ENCODE measurements at places on chromosomes 2 and 18.

DNA sequence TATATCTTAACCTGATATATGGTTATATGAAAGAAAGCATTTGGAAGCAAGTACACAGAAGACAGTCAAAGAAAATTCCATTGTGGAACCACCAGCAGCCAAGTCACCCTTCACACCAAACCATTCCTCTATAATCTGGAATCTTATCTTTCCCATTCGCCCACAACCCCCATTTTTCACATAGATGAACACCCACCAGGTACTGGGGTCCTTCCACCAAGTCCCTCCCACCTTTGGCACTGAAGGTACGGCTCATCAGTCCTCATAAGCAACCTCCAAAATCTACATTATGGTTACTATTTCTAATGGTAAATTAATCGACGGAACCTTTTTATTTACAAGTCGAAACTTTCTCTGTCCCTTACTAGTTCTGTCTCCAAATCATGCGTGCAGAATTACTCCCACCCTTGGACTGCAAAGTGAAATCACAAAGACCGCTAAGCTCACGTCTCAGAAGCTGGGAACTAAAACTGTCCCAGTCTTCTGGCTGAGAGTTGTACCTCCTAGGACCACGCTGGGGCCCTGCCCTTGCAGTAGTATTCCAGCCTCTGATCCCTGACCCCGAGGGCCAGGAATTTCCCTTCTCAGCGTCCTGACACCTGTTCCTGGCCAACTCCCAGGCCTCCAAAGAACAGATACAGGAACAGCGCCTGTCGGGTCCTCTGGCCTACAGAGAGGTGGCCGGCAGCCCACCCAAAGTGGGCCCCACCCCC lies 702 bp downstream of the OLA1 start:
- no peak for DNase-seq

DNA sequence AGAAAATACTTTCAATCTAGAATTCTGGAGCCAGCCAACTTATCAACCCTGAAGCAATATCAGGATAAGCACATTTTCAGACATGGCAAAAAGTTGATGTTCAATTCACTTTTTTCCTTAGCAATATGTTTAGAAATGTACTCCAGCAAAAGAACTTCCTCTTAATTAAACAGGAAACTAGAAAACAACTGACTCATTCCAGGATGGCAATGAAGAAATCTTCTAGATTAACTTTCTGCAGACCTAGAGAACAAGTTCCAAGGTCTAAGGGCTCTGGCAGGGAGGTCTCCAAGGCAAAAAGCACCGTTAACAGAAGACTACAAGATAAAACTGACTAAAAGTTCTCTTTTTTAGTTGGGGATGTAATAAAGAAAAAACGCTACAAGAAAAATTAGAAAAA lies 69.2 kb upstream of the VWC2L start:
- no peak for DNase-seq

GRCh38 chr18:45304558-45304957 lies 310.7 kb upstream of the SLC14A2 start:
- no peak for DNase-seq

GRCh38 chr2:102792568-102793208 lies 30.9 kb downstream of the TMEM182 start:
- DNase-seq = no peak

GRCh38 chr2:18482666-18483065 lies 77.8 kb downstream of the RDH14 start:
- no peak for DNase-seq
